Activated CD4-positive, alpha-beta T cell treated with anti-CD3 and anti-CD28 coated beads, Interleukin-2, Interleukin-4, amounts not matched to agents 100 ng/mL and 50 ng/mL, durations not matched to agents 16 hours and 8 hours (primary cell): ENCODE measurements at places on chromosomes 12 and 14.

- DNase-seq = no peak
These were observed 895.8 kb downstream of the RPS29 start for GRCh38 chr14:48690349-48690748.

GRCh38 chr14:93824518-93825234 lies 36.4 kb upstream of the PRIMA1 start:
- no peak for DNase-seq

- DNase-seq = no peak
These were observed 25.7 kb upstream of the COCH start for GRCh38 chr14:30848449-30849240.

DNA sequence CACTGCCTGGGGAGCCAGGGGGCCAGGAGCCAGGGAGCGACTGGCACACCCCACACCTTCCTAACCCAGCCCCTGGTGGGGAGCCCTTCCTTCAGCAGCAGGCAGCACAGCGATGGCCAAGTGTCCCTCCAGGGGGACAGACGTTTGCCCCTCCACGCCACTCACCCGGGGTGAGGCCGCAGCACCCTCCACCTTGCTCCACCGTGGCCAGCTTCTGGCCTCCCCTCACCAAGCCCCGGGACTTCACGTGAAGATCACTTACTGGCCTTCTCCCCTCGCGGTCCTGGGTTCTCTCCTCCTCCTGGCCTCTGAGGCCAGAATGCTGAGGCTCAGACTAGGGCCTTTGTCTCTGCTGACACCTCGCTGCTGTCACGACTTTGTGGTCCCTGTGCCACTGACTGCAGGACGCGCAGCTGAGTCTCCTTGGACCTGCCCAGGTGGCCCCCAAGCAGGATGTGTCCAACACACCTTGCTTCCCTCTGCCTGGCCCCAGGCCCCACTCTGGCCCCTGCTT lies 3.5 kb upstream of the ASPG start:
- no peak for DNase-seq

GRCh38 chr12:11158885-11159444 lies 12.0 kb upstream of the SMIM10L1 start:
- DNase-seq = no peak

- no peak for DNase-seq
These were observed 8.9 kb upstream of the TAC3 start for GRCh38 chr12:57025196-57025595.

DNA sequence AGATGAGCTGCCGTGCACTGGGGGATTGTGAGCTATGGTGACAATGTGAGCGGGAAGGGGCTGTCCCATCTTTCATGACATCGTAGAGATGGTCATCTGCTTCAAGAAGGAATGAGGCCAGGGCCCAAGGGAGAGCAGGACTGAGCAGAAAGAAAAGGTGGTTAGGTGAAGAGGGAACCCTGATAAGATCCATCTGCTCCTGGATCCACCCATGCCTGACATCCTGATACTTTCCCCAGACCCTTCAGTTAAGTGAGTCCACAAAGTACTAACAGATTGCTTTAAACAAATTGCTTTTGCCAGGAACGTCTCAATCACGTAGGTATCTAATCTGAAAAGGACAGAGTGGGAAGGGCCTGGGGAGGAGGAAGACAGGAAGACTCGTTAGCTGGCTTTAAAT lies 25.4 kb upstream of the DLK1 start:
- DNase-seq = no peak

GRCh38 chr12:116614194-116614915 lies 55.2 kb downstream of the MAP1LC3B2 start:
- no peak for DNase-seq

DNA sequence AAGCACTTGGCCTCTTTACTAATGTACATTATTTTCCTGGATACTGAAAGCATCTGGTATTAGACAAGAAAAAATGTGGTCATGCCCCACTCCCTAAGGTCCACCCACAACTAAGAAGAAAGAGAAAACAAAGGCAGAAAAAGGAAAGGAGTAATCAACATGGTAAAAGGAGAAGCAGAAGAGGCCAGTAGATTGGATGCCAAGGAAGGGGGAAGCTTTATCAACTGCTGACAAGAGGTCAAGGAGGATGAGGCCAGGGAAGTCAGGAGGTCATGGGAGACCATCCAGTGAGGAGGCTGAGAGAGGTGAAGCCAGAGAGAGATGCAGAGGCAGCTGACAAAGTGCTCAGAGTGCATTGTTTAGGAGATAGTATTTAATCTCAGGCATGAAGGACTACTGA lies 383.5 kb downstream of the ZFP36L1 start:
- DNase-seq = no peak

GRCh38 chr12:66304296-66304900 lies 2.1 kb downstream of the HELB start:
- DNase-seq = peak; percentile 17

- DNase-seq = no peak
These were observed 17.7 kb downstream of the NGDN start for GRCh38 chr14:23487216-23487615.

DNA sequence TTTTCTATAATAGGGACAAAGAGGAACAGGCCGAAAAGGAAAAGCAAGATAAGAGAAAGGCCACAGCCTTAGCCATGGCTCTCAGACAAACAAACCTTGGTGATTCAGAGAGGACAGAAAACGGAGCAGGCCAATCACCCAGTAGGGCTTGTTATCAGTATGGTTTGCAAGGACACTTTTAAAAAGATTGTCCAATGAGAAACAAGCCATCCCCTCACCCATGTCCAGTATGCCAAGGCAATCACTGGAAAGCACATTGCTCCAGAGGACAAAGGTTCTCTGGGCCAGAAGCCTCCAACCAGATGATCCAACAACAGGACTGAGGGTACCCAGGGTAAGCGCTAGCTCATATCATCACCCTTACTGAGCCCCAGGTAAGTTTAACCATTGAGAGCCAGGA lies 243.8 kb upstream of the BTG1 start:
- no peak for DNase-seq

DNA sequence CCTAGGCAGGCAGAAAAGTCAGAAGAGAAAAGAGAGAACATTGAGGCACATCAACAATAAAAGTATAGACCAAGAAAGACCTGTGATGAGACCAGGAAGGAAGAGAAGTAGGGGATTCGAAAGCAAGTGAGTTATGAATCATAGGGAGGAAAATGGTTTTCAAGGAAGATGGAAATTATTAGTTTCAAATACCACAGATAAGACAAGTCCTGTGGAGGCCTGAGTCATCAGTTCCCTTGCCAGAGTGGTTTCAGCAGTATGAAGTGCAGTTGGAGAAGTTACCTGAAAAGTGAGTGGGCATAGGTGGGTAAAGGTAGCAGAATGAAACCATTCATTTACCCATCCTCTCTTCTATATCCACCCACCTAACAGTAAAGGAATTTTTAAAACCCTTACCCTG lies 25.2 kb upstream of the TSPAN8 start:
- DNase-seq = no peak

- peak; percentile 57 for DNase-seq
These were observed 10.9 kb downstream of the C12orf43 start for GRCh38 chr12:121005346-121005815.

DNA sequence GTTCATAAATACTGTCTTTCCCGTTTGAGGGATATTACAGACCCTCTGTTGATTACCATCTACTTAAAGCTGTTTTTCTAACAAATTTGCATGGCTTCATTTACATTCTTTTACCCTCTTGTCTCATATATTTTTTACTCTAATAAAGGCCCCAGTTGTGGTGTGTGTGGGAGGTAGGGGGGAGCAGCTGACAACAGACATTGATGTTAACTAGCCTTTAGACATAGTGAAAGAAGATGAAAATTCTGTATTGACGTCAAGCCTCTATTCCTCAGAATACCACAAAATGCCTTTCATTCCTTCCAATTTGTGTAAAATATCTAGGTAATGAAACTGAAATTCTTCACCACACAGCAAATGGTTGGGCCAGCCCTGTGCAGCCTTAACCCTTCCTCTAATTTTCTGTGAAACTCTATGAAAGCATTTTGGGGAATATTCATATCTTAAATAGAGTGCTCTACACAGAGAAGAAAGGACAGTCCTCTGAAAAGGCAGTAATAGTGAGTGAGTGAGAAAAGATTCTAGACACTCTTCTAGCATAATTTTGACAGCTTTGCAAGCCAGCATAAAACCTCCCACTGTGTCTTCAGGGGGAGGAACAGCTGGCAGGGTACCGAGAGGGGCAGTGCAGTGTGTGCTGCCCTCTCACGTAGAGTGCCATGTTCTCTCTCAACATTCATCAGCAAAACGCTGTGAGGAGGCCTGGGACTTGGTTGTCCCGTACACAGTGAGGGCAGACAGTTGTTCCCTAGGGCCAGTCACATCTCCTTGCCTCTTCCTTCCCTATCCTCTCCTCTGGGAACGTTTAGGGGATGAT lies 20.1 kb upstream of the CERS5 start:
- DNase-seq = peak; percentile 77

DNA sequence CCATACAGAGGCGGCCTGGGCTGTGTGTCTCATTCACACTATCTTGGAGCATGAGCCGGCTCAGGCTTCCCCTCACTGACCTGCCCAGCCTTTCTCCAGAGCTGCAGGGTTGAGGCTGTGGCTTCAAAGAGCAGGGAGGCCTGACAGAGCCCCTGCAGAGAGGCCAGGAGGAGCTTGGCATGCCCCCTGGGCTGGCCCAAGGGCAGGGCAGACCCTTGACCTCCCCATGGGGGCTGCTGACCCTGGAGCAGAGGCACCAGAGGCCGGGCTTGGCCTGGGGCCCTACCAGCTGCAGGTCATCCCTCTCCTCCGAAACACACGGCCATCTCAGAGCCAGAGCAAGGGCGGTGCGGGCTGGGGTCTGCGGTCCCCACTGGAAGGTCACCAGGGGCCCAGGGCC lies 46.6 kb upstream of the FZD10 start:
- no peak for DNase-seq

DNA sequence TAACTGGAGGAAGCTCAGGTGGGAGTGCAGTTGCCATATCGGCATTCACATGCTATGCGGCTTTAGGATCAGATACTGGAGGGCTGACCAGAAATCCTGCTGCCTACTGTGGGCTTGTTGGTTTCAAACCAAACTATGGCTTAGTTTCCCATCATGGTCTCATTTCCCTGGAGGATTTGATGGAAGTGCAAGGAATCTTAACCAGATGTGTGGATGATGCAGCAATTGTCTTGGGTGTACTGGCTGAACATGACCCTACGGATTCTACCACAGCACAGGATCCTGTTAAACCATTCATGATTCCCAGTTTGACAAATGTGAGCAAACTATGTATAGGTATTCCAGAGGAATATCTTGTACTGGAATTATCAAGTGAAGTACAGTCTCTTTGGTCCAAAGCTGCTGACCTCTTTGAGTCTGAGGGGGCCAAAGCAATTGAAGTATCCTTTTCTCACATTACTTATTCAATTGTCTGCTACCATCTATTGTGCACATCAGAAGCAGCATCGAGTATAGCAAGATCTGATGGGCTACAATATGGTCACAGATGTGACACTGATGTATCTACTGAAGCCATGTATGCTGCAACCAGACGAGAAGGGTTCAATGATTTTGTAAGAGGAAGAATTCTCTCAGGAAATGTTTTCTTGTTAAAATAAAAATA lies 42.9 kb downstream of the RALGAPA1 start:
- DNase-seq = no peak

- DNase-seq = no peak
These were observed 31.3 kb downstream of the BMP4 start for GRCh38 chr14:53925201-53925766.

- DNase-seq = no peak
These were observed 786.1 kb upstream of the TMEM132C start for GRCh38 chr12:127480775-127481314.

GRCh38 chr12:76802060-76802459 lies 38.1 kb downstream of the ZDHHC17 start:
- DNase-seq = no peak

GRCh38 chr12:852864-853263 lies 96.6 kb downstream of the RAD52 start:
- no peak for DNase-seq

- no peak for DNase-seq
These were observed 134.4 kb downstream of the LLPH start for GRCh38 chr12:65996146-65996545.

DNA sequence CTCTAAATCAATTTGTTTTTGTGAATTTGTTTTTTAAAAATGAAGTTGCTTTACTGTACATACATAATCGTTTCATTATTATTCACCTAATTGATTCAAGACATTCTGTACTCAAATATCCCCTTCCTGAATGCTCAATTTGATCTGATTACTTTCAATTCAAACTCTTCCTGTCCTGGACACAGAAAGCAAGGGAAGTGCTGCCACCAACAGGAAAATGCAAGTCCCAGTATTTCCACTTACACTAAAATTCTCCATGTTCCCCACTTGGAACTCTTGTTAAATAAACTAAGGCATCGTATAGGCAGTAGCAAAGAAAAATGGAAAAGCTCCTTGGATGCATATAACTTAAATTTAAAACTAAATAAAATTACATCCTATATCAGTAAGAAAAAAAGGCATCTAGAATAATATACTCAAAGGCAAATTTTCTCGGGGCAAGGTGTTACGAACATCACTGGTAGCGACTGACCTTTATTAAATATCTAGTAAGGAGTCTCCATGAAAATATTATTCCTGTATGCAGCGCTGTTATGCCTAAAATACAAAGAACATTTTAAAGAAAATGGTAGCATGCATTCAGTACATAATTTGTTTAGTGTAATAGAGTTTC lies 72.0 kb upstream of the DBX2 start:
- DNase-seq = no peak

- peak; percentile 23 for DNase-seq
These were observed 50.1 kb downstream of the GOLGA5 start for GRCh38 chr14:92844204-92844603.

DNA sequence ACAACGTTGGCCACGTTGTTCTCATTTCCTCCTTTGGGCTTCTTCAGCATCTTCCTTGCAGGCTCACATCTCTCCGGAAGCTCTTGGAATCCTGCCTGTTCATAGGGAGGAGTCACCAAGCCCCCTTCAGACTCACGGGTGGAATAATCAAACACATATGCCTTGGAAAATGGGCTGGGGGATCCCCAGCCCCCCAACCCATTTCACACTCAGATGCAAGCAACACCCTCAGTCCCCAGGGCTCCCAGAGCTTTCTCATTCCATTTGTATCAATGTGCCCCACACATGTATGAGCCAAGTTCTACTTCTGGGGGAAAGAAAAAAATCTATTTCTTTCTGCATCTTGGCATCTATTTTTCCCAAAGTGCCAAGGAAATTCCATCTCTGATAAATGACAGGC lies 33.1 kb downstream of the WSCD2 start:
- DNase-seq = no peak

- no peak for DNase-seq
These were observed 94.3 kb upstream of the PDE3A start for GRCh38 chr12:20274008-20274407.

DNA sequence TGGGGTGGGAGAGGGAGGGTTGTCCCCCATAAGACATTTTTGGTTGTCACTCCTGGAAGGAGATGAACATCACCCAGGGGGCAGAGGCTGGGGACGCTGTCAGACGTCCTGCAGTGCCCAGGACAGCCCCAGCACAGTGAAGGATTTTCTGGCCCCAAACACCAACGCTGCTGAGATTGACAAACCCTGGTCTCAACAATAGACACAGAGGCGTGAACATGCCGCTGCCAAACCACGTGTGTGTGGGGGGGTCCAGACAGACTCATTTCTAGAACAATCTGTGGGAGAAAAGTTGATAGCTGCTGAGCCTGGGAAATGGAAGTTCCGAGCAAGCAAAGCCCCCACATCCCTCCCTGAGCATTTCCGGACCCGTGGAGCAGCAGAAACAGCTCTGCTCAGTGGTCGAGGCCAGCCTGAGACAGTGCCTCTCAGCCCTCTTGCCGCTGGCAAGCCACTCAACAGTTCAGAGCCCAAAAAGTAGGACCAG lies 43.8 kb upstream of the CLMN start:
- no peak for DNase-seq

- no peak for DNase-seq
These were observed 63.3 kb downstream of the IGF1 start for GRCh38 chr12:102417055-102417454.

- DNase-seq = no peak
These were observed 7.0 kb downstream of the IFI27L2 start for GRCh38 chr14:94122438-94122837.
